ENCODE measurements at places on chromosomes 2 and 18.

DNA sequence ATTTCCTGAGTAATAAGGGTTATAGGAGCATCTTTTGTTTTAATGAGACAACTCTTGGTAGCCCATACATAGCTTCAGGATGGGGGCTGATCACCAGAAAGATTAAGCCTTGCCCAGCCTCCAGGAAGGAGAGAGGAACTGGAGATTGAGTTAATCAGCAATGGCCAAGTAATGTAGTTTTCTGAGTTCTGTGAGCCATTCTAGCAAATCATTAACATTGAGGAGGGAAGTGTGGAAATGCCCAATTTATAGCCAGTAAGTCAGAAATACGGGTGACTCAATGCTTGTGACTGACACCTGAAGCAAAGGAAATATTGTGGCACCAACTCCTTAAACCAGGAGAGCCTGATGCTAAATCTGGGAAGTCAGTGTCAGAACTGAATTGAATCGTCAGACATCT lies 205.1 kb upstream of the SRD5A2 start:
- no peak for DNase-seq

- no peak for DNase-seq
Measured at GRCh38 chr2:132522901-132523300, 106.3 kb downstream of the GPR39 start.

- DNase-seq: no peak
Measured at GRCh38 chr2:172213116-172213860, 110.6 kb upstream of the DLX2 start.

GRCh38 chr2:30113617-30114293 lies 33.1 kb upstream of the YPEL5 start:
- DNase-seq: no peak

- DNase-seq: no peak
Measured at GRCh38 chr18:62101321-62101721, 85.5 kb downstream of the PIGN start.

DNA sequence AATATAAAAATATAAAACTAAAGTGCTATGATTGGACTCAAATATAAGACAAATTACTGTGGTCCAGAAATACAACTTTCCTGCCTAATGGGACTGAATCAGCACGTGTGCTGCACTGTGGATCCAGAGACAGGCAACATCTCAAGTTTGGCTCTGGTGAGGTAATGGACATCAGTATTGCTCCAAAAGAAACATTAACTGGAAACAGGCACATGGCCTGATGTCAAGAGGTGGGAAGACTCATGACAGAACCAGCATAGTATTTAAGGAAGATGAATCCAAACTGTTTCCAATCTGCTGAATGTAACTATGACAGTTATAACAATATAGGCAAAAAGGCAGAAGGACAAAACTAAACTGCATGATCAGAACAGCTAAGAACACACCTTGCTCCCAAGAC lies 354.6 kb downstream of the FSIP2 start:
- DNase-seq: no peak

GRCh38 chr2:218129458-218130135 lies 3.8 kb downstream of the CXCR2 start:
- DNase-seq: no peak

DNA sequence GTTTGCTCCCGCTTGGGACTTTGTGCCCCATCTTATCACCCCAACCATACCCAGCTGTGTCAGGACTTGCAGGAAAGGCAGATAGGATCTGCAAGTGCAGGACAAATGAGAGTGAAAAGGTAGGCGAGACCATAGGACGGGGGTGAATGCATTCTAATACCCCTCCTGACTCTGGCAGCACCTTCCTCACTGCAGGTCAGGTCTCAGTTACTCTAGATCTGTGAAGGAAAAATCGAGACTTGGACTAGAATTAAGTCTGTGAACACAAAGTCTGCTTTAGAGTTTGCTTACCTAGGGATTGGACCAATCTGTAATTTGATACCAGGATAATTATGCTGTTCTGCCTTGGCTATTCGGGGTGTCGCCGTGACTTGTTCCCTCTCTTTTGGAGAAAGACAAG lies 19.7 kb downstream of the NT5DC4 start:
- DNase-seq: no peak

GRCh38 chr2:133574620-133575019 lies 6.4 kb upstream of the NCKAP5 start:
- DNase-seq: no peak

DNA sequence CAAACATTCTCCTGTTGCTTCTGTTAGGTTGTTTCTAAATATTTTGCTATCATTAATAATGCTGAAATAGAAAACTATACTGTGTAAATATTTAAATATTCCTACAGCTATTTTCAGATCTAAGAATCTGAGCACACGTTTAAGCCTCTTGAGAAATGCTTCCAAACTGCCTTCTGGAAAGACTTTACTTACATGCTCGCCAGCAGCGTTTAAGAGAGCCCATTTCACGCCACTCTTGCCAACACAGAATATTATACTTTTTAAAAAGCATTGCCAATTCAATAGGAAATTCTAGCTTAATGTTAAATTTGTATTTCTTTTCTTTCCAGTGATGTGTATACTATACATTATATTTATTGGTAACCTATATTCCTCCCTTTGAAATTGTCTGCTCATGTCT lies 92.0 kb downstream of the TMEM163 start:
- DNase-seq: no peak

GRCh38 chr2:111186121-111186715 lies 65.5 kb downstream of the BCL2L11 start:
- no peak for DNase-seq

DNA sequence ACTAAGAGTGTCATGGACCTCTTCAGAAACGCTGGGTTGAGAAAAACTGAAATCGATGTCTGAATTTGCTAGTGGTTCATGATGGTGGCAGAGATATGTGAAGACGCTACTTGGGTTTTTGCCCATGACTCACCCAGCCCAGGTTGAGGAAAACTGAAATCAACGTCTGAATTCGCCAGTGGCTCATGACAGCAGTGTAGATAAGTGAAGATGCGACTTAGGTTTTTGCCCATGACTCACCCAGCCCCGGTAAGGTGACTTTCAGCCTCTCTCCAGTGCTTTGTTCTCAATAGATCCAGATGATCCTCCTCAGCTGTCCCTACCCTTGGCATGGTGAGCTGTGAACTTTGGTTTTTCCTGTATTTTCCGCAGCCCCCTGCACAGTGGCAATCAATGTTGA lies 105.3 kb upstream of the SIX3 start:
- peak; percentile 81 for DNase-seq

- no peak for DNase-seq
Measured at GRCh38 chr2:97840198-97840597, 126.8 kb downstream of the ZAP70 start.

DNA sequence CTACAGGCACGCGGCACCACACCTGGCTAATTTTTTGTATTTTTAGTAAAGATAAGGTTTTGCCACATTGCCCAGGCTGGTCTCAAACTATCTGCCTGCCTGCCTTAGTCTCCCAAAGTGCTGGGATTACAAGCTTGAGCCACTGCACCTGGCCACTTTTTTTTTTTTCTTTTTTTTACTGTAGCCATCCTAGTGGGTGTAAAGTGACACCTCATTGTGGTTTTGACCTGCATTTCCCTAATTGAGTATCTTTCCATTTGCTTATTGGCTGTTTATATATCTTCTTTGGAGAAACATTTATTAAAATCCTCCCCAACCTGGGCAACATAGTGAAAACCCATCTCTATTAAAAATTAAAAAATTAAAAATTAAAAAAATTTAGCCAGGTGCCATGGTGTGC lies 12.0 kb downstream of the PCBP1 start:
- DNase-seq: no peak

DNA sequence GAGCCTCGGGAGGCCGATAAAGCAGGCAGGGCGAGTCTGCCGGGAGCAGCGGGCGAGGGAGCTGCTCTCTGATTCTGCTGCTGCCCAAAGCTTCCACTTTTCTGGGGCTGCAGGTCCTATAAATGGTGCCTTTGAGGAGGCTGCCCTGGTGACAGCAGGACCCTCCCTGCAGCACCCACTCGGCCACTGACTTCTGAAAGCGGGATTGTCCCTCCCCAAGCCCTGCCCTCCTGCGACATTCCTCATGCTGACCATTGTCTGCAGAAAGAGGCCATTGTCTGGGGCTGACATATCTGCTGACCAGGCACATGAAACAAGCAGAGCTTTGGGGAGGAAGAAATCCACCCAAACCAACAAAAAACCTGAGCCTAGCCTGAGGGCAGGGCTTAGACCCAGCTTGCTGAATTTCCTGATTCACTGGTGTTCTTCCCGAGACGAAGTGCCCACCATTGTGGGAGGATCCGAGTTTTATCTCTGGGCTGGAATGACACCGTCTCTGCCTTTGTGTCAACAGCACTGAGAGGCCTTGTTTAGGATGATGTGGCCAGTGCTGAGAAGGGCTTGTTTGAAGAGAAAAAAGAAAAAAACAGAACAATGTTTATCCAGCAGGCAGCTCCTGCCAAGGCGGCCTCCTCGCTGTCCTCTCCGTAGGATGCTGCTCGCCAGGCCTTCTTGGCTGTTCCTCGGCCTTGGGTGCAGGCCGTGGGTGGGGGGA lies 129.7 kb downstream of the MYCN start:
- DNase-seq: no peak

GRCh38 chr18:48866028-48866733 lies 84.6 kb downstream of the SMAD7 start:
- no peak for DNase-seq

DNA sequence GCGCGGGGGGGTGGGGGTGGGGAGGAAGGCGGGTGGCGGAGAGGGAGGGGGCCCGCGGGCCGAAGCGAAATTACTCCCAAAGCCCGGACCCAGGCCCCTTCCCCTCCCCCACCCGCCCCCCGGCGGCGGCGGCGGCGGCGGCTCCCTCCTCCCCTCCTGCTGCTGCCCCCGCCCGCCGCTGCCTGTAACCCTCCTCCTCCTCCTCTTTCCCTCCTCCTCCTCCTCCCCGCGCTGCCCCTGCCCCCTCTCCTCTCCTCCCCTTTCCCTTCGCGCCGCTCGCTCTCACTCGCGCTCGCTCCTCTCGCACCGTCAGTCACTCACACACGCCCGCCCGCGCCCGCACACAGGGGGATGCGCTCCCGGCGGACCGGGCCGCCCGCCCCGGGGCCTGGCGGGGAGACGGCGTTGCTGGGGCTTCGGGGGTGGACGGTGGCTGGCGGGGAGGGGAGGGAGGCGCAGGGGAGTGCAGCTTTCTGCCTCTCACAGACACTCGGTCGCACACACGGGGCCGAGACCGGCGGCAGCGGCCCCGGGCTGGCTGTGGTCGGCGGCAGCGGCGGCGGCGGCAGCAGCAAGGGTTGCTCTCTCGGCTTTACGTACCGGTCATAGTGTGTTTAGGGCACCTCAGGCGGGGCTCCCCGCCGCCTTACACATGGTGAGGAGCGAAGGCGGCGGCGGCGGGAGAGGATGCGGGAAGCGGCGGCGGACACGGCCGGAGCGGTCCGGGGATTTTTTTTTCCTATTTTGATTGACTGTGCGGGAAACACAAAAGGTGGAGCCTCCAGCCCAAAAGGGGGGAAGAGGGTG lies 405 bp downstream of the SP3 start:
- DNase-seq: peak; percentile 91

DNA sequence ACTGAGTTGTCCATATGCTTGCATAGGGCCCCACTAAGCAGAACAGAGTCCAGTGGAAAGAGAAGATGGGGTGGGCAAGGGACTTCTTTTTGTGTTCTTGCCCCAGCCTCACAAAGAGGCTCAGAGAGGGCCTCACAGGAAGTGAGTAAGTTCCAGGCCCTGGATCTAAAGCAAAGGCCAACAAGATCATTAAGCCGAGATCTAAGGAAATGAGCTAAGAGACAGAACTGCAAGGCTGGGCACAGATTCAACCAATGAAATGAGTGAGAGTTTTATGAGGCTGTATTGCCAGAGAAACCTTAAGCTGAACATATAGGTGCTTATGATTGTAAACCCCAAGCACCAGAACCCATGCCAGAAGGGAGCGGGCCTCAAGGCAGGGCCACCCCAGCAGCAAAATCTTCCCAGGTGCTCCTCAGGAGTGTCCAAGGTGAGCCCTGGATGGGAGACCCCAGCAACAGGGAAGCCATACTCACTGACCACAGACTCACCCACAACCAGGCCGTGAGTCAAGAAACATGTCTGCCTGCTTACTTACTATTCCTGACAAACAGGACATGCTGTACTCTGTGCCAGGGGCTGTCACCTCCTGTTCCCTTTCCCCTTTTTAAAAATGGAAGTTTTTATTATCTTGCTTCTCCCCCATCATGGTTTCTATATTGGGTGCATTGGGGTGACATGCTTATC lies 40.2 kb downstream of the SLC14A1 start:
- no peak for DNase-seq

DNA sequence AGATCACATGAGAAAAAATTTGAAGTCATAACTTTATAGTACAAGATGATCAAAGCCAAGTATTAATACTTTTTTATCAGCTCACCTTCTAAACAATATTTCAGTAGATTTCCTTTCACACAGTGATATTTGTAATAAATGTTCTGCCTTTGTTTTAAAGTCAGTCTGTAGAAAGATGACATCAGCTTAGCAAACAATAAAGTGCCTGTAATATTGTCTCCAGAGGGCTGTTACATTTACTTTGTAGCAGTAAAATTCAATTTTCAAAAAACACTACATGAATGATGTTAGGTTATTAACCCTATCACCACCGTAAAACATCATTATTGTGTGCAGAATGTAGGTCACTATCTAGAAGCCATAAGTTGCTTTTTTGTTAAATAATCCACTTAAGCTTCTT lies 49.6 kb downstream of the ZEB2 start:
- DNase-seq: no peak

- DNase-seq: no peak
Measured at GRCh38 chr2:74383254-74383653, 3.1 kb upstream of the DCTN1 start.

DNA sequence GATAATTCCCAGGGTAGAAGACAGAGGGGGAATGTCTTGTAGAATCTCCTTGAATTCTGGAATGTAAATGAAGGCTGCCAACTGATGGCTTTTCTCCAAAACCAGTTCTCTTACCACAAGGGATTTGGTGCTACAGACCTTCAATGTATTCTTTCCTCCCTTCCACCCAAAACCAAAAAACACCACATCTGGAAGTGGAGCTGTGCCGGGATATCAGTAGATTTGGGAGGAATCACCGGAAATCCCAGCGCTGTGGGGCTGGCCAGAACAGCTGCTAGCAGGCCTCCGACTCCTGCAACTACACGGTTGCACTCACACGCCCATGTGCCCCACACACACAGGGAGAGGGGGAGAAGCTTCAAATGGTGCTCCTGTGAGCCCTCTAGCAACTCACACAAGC lies 45.7 kb downstream of the RPL31 start:
- no peak for DNase-seq

DNA sequence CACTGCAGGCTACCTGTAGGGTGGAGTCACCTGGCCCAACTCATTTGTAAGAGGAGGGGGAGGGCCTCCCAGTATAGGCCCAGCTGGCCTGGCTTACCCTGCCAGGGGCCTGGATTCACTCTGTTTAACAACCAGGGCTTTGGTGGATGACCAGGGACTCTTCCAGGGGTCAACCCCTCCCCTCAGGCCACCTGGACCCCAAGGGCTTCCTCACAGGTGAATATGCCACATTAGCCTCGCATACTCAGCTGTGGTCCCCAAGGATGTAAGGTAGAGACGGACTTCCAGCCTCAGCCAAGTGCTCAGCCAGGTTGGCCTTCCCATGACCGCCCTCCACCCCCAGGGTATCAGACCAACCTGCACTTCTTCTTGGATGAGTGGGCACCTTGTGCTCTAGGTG lies 8.8 kb upstream of the SH3RF3 start:
- no peak for DNase-seq

- no peak for DNase-seq
Measured at GRCh38 chr2:162480067-162480466, 136.1 kb downstream of the GCA start.

- no peak for DNase-seq
Measured at GRCh38 chr2:157825885-157826284, 50.2 kb downstream of the ACVR1 start.
